ENCODE measurements at places on chromosomes 5 and 9. TPM values are rescaled to one million over a fixed set of nuclear protein-coding genes. Genes with fewer than 3 reads are reported as not detected.

The GRXCR2 gene
- not detected for total RNA-seq

DNA sequence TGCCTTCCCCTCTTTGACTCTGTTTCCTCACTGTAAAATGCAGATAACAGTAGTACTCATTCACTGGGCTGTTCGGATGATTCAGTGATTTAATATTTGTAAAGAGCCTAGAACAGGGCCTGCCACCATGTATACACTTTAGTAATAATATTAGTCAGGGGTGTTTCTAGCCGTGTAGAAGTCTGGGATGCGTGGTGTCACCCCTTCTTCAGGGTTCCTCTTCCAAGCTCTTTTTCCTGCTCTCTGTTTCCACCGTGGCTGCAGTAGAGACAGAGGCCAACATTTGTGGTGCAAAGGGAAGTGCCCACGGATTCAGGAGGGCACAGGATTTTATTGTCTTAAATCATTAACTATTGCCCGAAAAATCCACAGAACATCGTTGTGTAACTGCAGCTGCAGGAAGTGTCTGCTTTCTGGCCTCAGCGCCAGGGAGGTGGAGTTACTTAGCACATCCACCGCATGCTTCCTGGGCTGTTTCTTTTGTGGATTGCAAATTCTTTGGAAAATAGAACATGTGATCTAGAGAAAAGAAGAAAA lies 61.7 kb downstream of the TRIO start:
- DNase-seq: no peak

GRCh38 chr5:54659700-54660131 lies 142.2 kb downstream of the SNX18 start:
- no peak for DNase-seq

DNA sequence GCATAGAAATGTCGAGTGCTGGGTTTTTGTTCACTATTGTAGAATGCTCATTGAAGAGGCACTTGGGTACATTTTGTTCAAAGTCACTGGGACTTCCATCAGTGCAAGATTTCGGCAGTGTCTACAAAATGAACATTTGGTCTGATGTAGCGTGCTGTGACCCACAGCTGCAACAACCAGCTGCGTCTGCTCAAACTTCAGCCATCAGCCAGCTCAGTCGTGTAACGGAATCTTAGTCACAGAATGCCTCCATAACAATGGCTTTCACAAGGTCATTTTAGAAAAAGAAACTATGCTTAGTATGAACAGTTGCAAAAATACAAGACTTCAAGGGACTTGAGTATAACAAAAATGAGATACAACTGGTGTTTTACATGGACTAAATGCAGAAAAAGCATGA lies 828.1 kb upstream of the GRAMD2B start:
- no peak for DNase-seq

- DNase-seq: no peak
These were observed 11.6 kb downstream of the ERP44 start for GRCh38 chr9:100087218-100087617.

- DNase-seq: no peak
These were observed 221.0 kb upstream of the ISL1 start for GRCh38 chr5:51162245-51162644.

GRCh38 chr5:35926389-35927051 lies 11.9 kb downstream of the CAPSL start:
- no peak for DNase-seq

DNA sequence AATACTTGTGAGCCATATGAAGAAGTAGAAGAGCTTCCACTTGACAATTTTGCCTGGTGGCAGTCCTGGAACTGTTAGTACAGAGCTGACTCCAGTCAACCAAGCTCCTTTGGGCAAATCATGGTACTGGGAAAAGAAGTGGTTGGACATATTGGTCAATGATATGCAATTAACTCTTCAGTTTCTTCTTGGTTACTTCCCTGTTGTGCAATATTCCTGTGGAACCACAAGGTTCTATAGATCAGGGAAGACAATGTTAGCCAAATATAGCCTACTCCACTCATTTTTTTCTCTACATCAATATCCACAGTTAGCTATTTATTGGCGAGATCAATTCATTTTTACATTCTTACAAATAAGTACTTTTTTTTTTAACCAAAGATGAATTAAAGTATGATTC lies 14.4 kb upstream of the GDA start:
- no peak for DNase-seq

GRCh38 chr9:134936346-134937163 lies 18.8 kb upstream of the FCN1 start:
- no peak for DNase-seq

Data from esophagus muscularis mucosa (tissue), 4 donors.